ENCODE measurements at places on chromosomes 3 and 15. TPM values are rescaled to one million over a fixed set of nuclear protein-coding genes. Genes with fewer than 3 reads are reported as not detected.

PAK6 gene
- 0.65 TPM for total RNA-seq

CX3CR1 gene
- total RNA-seq = not detected

FOXL2NB gene
- total RNA-seq = 1.4 TPM

SMCO1 gene
- not detected for total RNA-seq

KNG1 gene
- not detected for total RNA-seq

TGM5 gene
- total RNA-seq = not detected

UACA gene
- total RNA-seq = 39.4 TPM

OIP5 gene
- total RNA-seq = 13.3 TPM

CCR9 gene
- not detected for total RNA-seq

RPL15 gene
- total RNA-seq = 2,927 TPM

SH3GL3 gene
- 0.59 TPM for total RNA-seq

MANF gene
- total RNA-seq = 111 TPM

SH2D7 gene
- total RNA-seq = not detected

WDR48 gene
- total RNA-seq = 21.2 TPM

IFT57 gene
- 32.0 TPM for total RNA-seq

KLHL40 gene
- not detected for total RNA-seq

OTOL1 gene
- total RNA-seq = not detected

BFSP2 gene
- total RNA-seq = not detected

CHL1 gene
- total RNA-seq = not detected
